ENCODE measurements at places on chromosomes 11 and 22.

DNA sequence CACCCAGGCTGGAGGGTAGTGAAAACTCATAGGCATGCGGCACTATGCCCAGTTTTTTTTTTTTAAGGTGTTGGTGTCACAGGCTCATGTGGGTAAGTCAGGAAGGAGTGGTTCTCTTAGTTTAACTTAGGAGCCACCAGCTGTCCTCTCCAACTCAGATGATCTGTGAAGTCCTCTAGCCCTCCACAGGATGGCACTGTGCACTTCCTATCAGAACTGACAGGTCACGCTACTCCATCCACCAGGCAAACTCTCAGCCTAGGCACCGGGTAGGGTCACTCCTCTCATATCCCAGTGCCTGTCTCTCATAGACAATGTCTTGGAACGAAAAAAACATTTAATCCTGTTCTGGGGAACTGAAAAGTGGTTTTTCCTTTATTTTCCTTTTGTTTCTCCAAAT, 16.5 kb downstream of the NAP1L4 start:
- DNase-seq, result peak; percentile 51

DNA sequence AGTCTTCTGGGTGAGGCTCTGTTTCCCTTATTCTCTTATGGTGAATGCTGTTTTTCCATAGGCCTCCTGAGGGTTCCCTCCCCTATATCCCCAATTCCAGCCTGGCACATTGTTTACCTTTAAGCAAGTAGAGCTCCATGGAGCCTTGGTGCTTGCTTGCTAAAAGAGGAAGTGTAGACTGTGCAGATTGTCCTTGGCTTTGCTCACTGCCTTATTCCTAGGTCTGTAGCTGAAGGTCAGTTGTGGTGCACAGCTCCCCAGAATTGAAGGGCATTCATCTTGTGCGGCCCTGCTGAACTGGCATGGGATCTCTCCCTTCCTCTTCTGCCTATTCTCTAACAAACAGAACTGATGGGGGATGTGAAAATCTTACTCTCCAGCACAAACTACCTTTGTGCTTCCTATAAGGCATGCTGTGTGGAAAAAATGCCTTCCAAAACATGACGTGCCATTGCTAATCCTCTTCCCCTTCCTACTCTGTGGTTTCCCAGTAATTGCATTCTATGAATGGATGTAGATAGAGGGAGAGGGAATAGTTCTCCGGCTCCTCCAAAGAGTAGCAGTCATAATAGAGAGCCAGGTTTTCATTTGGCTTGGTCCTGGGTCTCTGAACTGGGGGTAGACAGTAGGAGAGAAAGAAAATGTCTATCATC, 34.2 kb upstream of the PLET1 start:
- DNase-seq, result no peak

- no peak for DNase-seq
Observed at GRCh38 chr11:58844361-58845005, at the start of gene GLYATL2. Gene GLYATL2 (minus strand): TSS chr11:58844704. CDS start chr11:58839612, 5,092 bp downstream.

GRCh38 chr11:71235719-71236118, 16.7 kb downstream of the SHANK2 start:
- DNase-seq, result no peak

- no peak for DNase-seq
Observed at GRCh38 chr11:45017329-45017728, 66.6 kb upstream of the TP53I11 start.

DNA sequence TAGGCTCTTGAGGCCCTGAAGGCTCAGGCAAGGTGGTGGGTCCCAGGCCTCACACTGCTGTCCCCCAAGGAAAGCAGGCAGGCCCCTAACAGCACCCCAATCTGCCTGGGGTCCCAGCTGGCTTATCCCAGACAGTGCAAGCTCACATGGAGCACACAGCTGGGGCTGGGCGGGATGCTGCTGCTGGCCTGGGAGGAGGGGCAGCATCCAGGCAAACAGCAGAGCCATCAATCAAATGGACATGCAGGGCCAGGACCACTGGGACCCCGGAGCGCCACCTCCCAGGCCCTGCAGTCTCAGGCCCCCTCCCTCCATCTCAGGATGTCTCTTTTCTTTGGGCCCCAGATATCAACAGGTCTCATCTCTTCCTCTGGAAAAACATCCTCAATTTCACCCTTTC, 140.3 kb downstream of the BRD1 start:
- no peak for DNase-seq

DNA sequence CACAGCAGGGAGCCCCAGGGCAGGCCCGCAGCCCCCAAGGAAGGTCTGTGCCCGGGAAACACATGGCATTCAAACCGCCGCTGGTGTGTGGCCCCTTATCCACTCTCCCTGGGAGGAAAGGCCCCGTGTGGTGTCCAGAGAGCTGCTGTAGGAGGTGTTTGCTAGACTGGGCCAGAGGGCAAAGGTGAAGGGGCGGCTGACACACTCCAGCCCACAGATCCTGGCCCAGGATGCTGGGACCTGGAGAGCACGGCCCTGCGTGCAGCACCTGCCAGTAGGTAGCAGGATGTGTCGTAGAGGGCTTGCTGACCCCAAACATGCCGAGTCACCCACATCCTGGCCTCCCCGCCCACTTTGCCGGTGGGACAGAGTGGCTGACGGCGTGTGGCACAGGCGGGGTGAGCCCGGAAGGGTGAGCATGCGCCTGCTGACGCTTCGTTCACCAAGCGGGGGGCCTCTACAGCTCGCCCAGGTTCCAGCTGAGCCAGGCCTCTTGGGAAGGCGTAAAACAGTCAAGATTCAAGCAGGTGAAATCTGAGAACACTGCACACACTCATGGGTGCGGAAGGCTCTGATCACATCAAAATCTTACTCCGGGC, 11.0 kb downstream of the OSBPL5 start:
- DNase-seq, result no peak

DNA sequence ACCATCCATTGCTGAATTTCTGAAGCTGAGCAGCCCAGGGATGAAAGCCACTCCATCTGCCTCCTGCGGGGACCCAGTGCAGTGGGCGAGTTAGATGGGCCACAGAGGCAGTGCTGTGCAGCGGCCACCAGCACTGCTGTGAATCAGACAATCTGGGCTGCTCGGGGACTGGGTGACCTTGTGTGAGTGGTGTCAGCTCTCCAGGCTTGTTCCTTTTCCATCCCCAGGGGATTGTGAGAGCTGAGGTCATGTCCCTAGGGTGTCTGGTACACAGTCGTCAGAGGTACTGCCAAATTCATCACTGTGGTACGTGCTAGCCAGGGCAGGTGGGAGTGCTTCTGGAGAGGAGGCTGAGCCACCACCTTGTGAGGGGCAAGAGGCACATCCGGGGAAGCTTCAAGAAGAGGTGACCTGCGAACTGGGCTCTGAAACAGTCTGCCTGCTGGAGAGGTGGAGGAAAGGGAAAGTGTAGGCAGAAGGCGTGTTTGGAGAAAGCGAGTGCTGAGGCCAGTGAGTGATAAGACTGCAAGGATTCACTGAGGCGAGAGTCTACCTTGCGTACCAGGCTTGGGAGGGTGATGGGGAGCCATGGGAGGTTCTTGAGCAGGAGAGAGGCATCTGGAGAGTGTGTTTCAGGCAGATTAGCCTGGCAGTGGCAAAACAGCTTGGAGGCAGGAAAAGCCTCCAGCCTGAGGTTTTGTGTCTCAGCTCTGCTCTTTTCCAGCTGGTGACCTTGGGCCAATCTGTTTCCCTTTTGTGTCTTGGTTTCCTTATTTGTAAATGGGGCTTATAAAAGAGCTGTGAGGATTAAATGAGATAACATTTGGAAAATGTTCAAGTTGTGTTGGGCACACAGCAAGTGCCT, 22.7 kb downstream of the CACNA1I start:
- DNase-seq, result no peak

GRCh38 chr22:26762503-26763472, 105.4 kb downstream of the MIAT start:
- no peak for DNase-seq

DNA sequence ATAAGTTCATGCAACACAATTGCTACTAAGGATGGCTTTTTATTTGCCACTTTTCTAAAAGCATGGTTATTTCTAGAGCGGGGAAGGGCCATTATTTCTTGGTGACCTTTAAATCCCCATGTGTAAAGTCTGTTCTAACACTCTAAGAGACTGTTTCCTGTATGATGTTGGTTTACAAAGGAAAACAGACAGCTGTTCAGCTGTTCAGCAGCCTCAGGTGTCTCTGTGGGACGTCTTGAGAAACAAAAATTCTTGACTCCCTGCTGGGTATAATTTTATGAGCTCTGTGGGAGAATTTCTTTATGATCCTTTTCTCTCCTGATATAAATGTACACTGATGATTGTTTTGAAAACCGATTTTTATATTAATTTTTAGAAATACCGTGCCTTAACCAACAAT, 13.9 kb downstream of the MUC15 start:
- no peak for DNase-seq

DNA sequence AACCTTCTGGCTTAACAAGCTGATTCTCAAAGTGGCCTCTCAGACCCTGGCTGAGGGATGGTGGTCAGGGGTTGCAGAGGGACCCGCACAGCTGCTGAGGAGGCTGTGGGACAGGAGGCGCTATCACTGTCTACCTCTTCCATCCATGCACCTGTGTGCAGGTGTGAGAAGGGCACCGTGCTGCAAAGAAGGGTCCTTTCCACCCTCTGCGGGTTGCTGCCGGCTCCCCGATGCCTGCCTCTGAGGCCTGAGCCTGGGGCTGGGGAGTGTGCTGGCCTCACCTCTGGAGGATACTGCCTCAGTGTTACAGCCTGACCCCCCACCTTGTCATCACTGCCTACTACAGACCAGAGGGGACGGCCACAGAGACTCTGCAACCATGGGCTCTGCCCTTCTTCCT, 66.1 kb upstream of the B3GAT1 start:
- DNase-seq, result no peak

- no peak for DNase-seq
Observed at GRCh38 chr22:42277988-42278776, 7.7 kb upstream of the TCF20 start.

DNA sequence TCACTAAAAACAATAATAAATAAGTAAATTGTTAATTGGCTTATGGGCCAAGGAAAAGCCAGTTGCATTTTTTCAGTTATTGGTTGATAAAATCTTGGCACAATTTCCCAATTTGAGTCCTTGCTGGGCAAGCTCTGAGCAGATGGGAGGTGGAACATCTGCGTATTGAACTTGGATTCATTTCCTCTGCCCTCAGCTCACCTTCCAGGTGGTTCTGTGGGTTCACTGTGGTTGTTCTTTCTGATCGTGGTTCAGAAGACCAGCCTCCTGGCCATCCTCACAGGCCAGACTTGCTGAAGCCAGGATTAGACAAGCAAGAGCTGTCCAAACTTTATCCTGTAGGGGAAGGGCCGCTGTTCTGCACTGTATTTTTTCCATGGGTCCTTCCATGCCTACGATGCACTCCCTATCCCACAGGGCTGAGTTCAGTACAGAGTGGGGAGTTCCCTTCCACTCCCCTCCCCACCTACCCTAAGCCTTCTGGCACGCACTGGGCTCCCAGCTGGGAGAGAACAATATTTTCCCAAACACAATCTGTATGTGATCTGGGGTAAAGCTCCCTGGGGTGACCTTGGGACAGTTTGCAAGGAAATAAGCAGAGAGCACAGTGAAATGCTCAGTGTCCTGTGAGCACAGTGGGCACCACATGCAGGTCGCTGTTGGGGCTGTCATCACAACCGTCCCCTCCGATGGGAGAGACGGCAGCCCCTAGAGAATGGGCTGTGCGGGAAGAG, 43.5 kb upstream of the TP53I11 start:
- no peak for DNase-seq
